Bronchial epithelial cell (primary cell): ENCODE measurements at places on chromosomes 5 and 9.

DNA sequence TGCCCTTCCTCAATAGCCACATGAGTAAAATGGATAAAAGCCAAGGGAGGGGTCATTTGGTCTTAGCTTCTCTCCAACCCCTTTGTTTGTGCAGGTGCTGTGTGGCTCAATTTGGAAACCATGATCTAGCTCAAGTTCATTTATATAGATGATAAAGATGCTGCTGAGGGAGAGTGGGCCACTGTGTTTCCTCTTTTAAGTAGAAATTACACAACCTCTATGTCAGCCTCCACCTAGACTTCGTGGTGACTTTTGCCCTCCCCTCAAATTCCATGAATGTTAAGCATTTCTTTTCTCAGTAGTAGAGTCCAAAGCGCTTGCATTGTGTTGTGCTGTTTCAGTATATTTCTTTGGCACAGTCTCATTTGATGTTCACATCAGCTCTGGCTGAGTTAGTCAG is 241.4 kb downstream of the ARHGAP26 start:
- no peak for DNase-seq

DNA sequence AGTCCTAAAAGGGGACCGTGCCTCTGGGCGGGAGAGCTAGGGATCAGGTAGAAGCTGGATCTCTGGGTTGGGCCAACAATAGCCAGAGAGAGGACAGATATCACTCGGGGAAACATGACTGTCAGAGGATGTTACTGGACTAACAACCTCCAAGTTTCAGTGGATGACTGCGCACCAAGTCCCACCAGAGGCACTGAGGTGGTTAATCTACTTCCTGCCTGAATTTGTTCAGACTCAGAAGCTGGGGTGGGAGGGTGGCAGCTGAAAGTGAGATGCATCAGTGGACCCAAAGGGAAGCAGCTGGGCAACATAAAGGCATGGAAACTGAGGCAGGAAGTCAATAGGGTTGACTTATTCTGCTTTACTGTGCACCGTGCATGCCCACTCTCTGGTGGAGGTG is 130.1 kb upstream of the SLC44A1 start:
- DNase-seq = no peak

GRCh38 chr9:5510360-5510931 is at the start of gene PDCD1LG2:
Gene PDCD1LG2, plus strand, starts transcription at chr9:5510531. Its CDS starts 12,016 bp downstream, at chr9:5522547.
- peak; percentile 83 for DNase-seq

DNA sequence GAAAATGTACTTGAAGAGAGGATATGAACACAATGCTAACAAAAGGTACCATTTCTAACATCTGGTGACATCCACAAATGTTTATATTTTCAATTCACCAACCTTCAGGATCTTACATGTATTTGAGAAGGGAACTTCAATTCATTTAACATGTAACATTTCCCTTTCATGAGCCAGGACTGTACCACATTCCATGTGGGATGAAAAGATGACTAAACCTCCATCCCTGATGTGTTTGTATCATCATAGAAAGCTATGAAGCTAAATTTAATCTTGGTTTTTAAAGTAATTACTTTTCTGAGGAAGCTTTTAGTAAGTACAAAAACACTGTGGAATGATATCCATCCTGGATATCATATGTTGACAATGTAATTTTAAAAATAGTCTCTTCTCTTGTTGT is 78.2 kb upstream of the GNA14 start:
- no peak for DNase-seq

- peak; percentile 88 for DNase-seq
Measured at GRCh38 chr9:72396247-72397091, 31.5 kb upstream of the ZFAND5 start.

DNA sequence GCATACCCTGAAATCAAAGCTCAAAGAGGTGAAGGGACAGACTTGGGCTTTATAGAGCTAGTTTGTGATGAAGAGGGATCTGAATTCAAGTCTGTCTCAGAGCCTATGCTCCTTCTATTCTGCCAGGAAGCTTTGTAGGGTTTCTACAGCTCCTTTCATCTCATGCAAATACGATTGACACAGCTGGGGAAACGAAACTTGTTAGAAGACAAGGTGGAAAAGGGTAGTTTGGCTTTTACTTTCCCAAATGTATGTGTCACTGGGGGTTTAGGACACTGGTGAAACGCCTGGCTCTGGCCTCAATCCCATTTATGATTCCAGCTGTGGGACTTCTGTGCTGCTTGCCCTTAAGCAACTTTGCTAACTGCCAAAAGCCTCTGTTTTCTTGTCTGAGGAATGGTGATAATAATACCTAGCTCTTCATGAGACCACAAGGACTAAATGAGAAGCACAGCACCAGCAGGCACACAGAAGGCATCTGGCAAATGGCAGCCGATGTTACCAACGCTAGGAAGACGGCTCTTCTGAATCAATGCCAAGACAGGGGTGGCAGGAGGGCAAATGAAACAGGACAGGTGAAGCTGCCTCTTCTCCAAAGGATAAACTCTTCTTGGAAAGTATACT is 70.3 kb upstream of the EQTN start:
- no peak for DNase-seq

- no peak for DNase-seq
Measured at GRCh38 chr9:133235549-133236222, 26.6 kb upstream of the OBP2B start.

- no peak for DNase-seq
Measured at GRCh38 chr9:87500491-87501270, 3.0 kb downstream of the DAPK1 start.

- peak; percentile 55 for DNase-seq
Measured at GRCh38 chr5:159249158-159249557, 13.9 kb upstream of the UBLCP1 start.

DNA sequence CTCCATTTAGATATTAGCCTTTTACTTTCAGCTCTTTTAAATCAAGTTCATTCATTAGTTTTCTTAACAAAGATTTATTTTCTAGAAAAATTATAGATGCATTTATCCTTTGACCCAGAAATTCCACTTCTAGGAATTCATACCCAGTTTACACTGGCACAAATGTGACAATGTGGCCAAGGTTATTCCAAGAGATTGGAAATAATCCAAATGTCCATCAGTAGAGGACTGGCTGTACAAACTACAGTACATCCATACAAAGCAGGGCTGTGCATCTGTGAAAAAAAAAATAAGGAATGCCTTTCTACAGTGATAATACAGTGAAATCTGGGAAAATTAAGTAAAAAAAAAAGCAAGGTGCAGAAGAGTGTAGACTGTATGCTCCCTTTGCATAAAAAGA is 149.2 kb downstream of the GABBR2 start:
- DNase-seq = no peak

DNA sequence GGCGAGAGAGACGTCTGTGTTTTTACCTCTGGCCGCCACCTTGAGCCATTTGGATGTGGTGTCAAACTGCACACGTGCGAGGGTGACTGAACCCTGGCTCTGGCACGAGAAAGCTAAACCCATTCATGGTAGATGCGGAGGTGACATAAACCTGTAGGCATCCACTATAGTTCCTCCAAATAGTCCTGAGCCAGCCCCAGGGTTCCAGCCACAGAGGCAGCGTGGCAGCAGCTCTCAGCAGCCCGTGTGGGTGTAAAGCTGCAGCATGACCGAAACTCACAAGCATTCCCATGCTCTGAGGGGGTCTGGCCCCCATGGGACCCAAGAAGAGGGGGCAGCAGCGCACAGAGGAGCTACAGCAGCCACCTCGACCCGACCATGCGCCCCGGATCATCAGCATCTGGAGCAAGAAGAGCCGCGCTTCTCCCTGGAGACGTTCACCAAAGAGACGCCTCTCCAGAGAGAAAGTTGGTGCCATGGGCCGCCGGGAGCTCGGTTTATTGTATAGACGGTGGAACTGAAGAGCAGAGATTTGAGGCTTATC is 303.8 kb upstream of the IRX4 start:
- no peak for DNase-seq
